ENCODE measurements at places on chromosomes 11 and 22. TPM values are rescaled to one million over a fixed set of nuclear protein-coding genes. Genes with fewer than 3 reads are reported as not detected.

- DNase-seq: no peak
Measured at GRCh38 chr11:4466871-4467442, 15.5 kb upstream of the OR52K1 start.

DNA sequence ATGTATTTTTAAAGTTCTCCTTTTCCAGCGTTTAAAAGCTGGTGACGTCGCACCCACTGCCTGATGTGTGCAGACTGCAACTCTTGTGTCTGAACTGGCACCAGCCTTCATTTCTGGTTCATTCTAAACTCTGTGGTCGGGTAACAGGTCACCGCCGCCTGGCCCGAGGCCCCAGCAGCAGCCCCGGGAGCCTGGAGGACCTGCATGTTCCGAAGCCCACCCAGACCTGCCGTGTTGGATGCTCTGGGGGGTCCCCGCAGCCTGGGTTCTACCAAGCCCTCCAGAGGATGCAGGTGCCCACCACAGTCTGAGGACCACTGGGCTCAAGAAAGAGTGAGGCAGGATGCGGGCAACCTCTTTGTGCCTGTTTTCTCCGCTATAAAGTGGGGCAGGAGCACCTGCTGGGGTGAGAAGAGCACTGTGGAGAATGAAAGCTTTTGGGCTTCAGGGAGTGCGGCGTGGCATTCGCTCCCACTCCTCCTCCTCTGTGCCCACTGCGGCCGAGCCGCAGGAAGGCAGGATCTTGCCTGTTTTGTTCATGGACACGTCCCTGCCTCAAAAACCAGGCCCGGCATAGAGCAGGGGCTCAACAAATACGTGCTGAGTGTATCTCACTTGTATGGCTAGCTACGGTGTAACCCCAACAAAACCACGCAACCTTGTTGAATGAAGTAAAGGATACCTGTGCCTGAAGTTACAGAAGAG lies 40.1 kb downstream of the CERK start:
- peak; percentile 50 for DNase-seq

GRCh38 chr11:10575346-10576034 lies 7.0 kb upstream of the LYVE1 start:
- DNase-seq: no peak

UBQLNL gene
- polyA plus RNA-seq: not detected
